Osteoblast (primary cell): ENCODE measurements at places on chromosomes 3 and 15. TPM values are rescaled to one million over a fixed set of nuclear protein-coding genes. Genes with fewer than 3 reads are reported as not detected.
A peak's percentile ranks its signal among the peaks of the same experiment; 100 is the strongest.

Gene COL6A6
- under 0.01 TPM in 2 replicates for total RNA-seq

DNA sequence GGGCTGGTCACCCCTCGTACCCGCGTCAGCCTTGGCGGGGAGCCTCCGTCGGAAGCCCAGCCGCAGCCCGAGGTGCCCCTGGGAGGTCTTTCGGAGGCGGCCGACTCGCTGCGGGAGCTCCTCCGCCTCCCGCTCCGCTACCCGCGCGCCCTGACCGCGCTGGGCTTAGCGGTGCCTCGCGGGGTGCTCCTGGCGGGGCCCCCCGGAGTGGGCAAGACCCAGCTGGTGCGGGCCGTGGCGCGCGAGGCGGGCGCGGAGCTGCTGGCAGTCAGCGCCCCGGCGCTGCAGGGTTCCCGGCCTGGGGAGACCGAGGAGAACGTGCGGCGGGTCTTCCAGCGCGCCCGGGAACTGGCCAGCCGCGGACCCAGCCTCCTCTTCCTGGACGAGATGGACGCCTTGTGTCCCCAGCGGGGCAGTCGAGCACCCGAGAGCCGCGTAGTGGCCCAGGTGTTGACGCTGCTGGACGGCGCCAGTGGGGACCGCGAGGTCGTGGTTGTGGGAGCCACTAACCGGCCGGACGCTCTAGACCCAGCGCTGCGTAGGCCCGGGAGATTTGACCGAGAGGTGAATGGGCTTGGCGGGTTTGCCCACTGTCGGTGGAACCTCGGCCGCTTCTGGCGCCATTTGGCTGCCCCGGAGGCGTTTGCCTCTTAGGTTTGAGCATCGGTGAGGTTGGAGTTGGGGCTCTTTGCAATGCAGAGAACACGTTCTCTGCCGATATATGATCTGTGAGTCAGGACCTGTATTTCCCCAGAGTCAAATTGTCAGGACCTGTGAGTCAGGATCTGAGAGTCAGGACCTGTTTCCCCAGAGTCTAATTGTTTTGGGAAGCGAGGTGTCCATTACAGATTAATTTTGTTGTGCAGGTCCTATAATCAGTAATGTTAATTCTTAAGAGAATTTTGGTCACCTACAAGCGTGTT is 24.9 kb upstream of the GATM start:
- peak; percentile 91 for DNase-seq

Gene CPA3
- total RNA-seq: 1.1 and 2.1 TPM in 2 replicates

DNA sequence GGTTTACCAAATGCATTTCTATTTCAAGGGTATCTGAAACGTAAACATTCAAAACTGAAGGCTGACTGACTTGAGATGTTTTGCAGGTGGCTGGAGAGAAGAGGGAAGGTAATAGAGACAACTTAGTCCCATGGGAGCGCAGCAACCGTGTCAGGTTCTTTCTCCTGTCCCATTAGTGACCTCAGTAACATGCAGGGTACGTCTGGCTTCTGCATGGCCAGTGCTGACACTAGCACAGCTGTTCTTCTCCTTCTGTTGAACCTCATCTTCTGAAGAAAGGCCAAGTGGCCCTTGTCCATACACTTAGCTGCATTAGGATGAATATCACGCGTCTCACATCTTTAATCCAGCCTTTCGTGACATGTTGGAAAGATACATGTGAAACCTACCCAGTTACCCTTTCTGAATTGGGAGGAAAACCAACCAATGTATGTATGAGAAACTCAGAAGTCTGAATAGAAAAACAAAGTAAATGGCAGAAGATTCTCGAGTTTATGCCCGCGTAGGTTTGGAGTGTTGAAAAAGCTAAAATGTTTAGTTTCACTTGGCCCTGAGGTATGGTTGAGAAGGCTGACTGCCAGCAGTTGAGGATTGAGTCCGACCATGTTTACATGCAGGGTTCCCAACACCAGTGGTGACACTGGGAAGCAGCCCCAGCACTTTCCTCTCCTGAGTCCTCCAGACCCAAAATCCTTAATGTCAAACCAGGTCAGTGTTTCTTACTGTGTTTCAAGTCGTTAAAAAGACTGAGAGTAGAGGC is 10.3 kb downstream of the NCBP2 start:
- peak; percentile 2 for DNase-seq

GRCh38 chr15:26767169-26767670 is 5.6 kb downstream of the GABRB3 start:
- no peak for DNase-seq
